ENCODE measurements at places on chromosomes 7 and 10. TPM values are rescaled to one million over a fixed set of nuclear protein-coding genes. Genes with fewer than 3 reads are reported as not detected.

DNA sequence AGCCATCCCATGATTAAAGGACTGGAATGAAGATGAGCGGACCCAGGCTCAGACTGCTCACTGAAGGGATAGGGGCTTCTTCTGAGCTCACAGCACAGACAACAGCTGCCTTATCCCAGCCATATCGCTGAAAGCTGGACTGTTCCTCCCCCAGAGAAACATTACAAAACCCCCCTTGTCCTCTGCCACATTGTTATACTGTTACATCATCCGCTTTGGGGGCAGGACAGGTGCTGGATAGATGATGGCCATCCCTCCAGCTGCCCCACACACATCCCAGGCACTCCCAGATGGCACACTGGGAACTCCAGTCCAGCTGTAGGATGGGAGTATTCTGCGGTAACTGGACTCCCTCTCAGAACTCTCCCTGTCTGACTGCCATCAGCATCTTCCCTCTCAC, 58.7 kb upstream of the BTRC start:
- peaks cover 6% of the 10 kb centered on the region for H3K27me3 ChIP-seq
- H3K36me3 ChIP-seq: no peaks in the 10 kb centered on the region
- no peak overlapping the region for H3K27ac ChIP-seq
- no peak overlapping the region for H3K4me3 ChIP-seq
- DNase-seq: no peak

- no peak overlapping the region for H3K4me3 ChIP-seq
- no peaks in the 10 kb centered on the region for H3K4me1 ChIP-seq
- H3K36me3 ChIP-seq: no peaks in the 10 kb centered on the region
These were observed 6.8 kb upstream of the RASSF4 start for GRCh38 chr10:44952779-44953231.

DNA sequence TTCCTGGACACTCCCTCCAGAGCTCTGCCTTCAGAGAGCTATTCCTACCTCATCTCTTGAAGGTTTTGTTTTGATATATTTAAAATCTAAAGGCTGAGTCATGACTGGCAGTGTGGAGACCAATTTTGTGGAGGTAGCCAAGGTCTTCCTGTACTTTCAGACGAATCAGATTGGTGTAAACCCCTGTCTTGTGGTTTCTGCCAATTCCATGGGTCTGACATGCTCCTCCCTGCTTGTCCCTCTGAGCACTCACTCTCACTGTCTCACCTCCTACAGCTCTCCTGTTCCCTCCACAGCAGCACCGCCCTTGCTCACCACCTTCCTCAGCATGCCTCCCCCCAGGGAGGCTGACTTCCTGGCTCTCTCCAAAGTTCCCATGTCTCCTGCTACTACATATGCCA, 179.8 kb downstream of the NPSR1 start:
- H3K27ac ChIP-seq: no peak overlapping the region
- no peaks in the 10 kb centered on the region for H3K4me1 ChIP-seq
- no peak for DNase-seq

RSPH10B gene
- 1.1 TPM for total RNA-seq

DNA sequence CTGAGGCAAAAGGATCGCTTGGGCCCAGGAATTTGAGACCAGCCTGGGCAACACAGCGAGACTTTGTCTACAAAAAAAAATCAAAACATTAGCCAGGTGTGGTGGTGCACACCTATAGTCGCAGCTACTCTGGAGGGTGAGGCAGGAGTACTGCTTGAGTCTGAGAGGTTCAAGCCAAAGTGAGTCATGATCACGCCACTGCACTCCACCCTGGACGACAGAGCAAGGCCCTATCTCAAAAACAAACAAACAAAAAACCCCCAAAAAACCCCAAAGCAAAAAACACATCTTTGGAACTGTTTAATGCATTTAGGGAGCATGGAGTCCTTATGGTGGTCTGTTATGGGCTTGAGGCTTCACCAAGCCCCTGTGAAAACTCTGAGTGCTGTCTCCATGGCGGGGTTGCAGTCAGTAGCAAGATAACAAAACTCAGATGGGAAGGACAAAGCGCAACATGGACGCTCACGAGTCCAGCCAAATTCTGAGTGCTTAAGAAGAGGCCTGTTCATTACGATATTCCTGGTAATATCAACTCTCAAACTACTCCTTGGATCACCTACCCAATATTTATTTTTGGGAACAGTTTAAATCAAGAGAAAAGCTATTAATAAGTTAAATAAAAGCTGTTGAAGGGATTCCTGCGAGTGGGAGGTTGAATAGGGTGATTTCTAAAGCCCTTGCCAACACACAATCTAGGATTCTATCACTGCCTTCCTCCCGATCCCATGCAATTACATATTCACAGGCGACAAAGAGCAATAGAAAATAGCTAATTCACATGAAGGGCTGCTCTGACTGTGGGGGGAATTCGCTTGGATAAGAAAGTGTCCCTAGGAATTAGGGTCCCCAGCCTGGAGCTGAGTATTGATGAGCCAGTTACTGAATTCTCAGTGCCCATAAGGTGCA, 123.3 kb downstream of the HIPK2 start:
- no peaks in the 10 kb centered on the region for H3K27me3 ChIP-seq
- no peak overlapping the region for H3K4me3 ChIP-seq
- peaks cover 4% of the 10 kb centered on the region for H3K4me1 ChIP-seq
- no peak overlapping the region for H3K27ac ChIP-seq
- no peak for DNase-seq

DNA sequence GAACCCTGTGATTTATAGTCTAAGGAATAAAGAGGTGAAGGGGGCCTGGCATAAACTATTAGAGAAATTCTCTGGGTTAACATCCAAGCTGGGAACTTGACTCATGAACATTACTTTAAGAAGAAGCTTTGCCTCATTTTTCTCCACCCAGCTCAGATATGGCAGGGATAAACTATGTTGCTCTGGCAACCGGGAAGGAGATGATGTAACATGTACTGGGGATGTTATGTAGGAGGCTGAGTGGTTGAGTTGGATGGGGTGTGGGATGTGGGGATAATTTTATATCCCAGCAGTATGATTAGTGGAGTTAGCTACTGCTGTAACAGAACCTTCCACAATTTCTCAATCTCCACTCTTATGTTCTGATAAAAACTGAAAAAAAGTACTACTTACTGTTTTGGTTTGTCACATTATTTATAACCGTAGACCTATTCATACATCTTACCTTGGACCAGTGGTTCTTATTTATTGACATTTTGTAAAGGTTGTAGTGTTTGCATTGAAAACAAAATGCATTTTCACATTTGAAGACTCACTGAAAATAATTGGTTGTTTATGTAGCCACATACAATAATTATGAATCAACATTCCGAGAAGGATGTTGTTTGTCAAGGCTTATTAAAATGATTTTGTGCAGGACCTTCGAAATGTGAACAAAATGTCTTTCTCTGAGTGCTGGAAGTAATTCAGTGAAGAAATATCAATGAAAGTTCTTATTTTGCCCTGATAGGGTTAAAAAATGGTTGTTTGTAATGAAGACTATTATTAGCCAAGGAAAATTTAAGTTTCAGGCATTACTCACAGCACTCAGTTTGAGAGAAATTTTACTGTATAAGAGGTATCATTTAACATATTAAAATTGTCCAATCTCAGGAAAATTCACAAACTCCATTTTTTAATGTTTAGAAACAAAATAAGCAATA, 1.3 kb downstream of the OR2F2 start:
- no peaks in the 10 kb centered on the region for H3K36me3 ChIP-seq
- no peak overlapping the region for H3K27ac ChIP-seq
- no peaks in the 10 kb centered on the region for H3K4me1 ChIP-seq
- DNase-seq: no peak

DNA sequence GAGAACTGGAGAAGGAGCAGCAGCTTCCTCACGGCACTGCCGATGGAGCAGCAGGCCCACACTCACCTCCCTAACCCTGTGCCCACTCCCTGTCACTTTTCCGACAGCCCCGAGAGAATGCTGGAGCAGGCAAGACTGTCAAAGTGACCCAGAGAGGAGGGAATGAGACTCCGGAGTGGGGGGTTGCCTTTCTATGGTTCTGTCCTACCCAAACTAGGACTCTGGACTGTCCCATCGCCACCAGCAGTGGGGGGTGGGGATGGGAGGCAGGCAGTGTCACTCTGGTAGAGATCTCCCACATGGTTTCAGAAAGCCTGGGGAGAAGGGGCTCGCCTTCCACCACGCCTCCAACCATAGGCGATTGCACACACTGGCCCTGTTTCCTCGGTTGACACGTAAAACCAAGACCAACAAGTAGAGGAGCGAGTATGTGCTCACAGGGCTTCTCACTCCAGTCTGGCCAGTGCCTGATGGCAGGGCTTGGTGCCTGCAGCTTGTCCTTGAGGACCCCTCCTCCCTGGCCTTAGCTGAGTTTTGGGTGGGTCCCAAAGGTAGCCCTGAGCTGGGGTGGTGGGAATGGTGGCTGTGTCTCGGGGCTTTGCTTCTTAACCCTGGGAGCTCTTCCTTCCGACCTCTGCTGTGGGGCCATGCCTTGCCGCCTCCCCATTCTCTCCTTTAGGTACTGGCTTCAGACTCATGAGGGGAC, 148.5 kb downstream of the PTPN20 start:
- no peak for DNase-seq
- H3K36me3 ChIP-seq: no peaks in the 10 kb centered on the region

UBTD1 gene
- total RNA-seq: 25.9 TPM

DNA sequence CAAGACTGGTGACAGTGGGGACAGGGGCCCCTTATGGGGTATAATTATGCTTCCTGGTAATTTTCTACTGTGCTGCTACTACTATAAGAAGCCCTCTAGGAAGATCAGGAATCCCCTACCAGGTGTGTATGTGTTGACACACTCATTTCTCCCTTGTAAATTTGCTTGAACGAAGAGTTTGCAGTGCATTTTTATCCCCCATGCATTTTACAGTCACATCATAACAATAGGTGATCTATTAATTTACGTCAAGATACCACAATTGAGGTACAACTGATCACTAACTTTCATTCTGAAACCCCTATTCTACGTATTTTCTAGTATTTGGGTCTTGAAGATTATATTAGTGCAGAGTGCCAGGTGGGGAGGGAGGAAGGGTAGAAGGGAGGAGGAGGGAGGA, 252.2 kb downstream of the NSUN6 start:
- H3K36me3 ChIP-seq: no peaks in the 10 kb centered on the region
- DNase-seq: no peak
- no peak overlapping the region for H3K4me3 ChIP-seq
- no peaks in the 10 kb centered on the region for H3K27me3 ChIP-seq

TAS2R16 gene
- total RNA-seq: not detected

- no peaks in the 10 kb centered on the region for H3K4me1 ChIP-seq
- H3K27me3 ChIP-seq: no peaks in the 10 kb centered on the region
- H3K36me3 ChIP-seq: no peaks in the 10 kb centered on the region
- no peak overlapping the region for H3K27ac ChIP-seq
These were observed 195.1 kb downstream of the CCDC3 start for GRCh38 chr10:12806228-12807095.

DNA sequence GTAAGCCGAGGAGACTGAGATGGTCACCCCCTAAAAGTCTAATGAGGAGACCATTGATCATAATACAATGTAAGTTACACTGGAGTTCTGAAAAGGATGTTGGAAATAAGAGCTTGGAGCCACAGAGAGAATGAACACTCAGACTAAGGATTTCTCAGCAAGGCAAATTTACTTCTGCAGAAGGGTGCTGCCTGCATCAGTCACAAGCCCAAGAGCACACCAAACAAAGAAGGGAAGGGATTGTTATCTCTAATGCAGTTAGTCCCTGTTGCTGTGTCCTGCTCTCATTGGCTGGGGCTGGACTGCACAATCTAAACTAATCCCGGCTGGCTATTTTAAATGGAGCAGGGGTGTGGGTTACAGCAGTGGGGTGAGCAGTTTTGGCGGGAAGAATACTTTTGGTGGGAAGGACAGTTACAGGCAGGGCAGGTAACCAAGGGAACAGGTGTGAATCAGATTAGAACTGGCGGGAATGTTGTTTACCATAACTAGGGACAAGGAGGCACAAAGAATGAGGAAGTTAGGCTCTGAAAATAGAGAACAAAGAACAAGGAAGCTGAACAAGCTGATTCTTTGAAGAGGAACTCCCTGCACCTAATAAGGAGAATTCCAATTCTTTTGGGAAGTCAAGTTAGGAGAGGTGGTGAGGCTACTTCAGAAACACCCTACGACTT, 30.3 kb upstream of the TRIM24 start:
- no peaks in the 10 kb centered on the region for H3K27me3 ChIP-seq
- H3K27ac ChIP-seq: no peak overlapping the region
- no peaks in the 10 kb centered on the region for H3K4me1 ChIP-seq
- DNase-seq: no peak

Data from uterus (tissue), 4 donors.